ENCODE measurements at places on chromosomes 11 and 22.

DNA sequence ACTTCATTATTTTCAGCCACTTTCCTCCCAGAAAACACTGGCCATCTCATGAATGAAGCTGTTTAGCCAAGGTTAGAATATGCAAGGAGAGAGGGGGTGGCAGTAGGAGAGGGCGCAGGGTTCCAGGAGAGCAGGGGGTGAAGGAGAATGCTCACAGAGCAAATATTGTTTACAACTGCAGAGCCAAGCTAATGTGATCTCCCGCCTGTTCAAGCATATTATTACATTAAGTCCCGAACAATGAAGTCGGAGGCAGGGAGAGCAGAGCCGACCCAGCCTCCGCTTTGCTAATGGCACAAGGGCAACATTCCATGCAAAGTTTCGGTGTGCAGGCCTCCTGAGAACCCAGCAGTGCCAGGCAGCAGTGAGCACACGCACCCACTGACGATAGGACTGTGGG is 80.1 kb downstream of the MICAL3 start:
- no peak for DNase-seq

GRCh38 chr22:48737461-48738203 is 1090.0 kb downstream of the BRD1 start:
- no peak for DNase-seq

DNA sequence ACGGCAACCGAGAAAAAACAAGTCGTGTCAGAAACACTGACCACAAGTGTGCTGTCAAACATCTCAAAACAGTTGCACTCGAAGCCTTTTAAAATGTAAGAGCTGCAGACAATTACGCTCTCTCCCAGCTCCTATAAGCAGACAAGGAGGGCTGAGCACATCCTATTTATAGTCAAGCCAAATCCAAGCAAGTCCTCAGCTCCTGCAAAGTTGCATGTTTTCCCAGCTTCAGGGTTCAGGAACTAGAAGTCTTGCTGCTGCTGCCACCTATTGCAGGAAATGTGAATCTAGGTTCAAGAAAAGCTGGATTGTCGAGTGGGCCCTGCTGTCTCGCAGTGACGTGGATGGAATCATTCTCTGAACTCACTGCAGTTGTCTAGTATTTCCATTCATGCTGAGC is 15.5 kb downstream of the EFCAB6 start:
- DNase-seq: no peak

DNA sequence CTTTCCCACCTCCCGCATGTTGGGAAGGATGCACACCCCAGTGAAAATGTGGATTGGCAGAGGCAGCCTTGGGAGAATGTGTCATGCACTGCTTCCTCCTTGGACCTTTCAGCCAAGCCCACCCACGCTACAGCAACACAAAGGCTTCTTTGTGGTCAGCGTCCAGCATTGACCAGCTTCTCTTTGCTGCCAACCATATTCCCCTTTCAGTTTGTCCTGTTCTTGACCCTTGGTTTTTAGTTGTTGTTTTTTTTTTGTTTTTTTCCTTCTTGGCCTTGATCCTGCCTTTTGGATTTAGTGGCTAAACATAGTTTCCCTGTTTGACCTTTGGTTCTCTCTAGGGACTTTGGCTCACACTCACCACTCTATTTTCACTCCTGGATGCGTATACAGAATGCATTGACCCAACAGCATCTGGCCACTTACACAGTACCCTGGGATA is 573.6 kb downstream of the INSC start:
- DNase-seq: no peak

DNA sequence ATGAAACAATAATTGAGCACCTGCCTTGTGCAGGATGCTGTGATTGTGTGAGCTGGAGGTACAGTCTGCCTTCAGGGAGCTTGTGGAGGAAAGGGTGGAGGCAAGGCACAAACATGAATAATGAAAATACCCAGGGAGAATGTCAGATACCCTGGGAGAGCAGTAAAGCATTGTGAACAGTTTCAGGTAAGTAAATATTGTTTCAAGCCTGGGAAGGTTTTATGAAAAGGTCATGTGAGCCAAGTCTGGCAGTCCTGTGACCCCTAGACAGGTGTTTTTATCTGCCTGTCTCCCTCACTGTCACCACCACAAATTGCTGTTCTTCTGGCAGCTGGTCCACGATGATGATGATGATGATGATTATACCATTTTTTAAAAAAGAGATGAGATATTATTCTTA is 32.0 kb downstream of the SPECC1L start:
- no peak for DNase-seq

DNA sequence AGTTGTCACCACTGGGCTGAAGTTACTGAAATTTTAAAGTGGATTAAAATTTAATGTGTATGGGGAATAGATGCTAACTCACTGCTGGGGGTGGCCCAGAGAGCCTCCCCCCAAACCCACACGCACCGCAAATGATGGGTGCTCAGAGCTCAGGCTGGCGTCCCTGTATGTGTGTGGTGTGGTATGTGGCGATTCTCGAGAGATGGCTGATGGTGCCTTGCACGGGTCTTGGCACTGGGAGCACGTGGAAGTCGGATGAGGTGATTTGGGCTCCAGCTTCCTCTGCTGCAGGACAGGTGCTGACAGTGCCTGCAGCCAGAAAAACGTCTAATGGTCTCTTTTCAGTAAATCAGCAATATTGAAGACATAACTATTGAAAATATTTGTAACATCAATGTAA is 1473.3 kb downstream of the TBC1D22A start:
- no peak for DNase-seq
